ENCODE measurements at places on chromosomes 12 and 14.

GRCh38 chr12:95322326-95322725, 104.7 kb downstream of the VEZT start:
- no peak for DNase-seq

DNA sequence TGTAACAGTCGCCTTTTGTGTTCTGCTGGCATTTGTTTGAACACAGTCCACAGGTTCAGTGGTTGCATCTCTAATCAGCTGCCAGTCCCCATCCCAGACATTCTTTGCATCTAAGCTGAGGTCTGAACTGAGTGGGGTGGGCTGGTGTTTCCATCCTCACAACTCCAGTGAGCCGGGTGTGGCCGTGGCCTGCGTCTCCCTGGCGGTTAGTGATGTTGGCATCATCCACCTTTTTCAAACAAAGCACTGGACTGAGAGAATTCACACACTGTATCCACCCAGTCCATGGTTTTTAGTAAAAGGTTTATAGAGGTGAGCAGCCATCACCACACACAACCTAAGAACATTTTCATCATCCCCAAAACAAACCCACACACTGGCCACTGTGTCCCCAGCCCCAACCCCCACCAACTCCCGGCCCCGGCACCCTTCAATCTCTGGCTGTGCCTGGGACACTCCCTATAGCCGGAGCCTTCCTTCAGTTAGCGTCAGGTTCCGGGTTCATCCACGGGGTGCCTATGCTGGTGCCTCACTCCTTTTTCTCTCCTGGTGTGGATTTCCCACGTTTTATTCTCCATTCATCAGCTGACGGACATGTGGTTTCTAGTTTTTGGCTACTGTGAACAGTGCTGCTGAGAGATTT, 6.5 kb downstream of the DDX51 start:
- DNase-seq: no peak

DNA sequence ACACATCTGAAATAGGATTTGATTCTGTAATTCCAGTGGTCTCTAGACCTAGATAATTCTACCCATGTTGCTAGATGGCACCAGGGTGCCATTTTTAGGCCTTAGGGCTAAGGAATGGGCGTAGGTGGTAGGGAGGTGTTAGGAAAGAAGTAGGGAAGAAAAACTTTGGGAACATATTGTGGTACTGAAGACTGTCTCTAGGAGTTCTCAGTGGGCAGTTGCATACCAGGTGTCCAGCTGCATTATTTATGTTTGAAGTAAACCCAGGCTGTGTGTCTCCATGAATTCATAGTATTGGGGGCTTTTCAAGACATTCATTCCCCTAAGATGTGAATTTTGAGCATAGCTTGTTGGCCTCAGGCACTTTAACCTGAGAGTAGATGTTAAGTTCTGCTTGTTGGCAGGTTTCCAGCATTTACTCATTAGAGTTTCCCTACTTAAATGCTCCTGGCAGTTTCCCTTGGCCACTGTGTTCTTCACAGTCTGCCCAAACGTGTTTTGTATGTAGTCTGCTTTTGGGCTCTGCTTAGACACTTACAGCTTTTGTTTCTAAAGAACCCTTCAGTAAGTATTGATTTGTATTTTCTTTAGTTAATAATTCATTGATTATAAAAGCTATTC, 31.5 kb upstream of the CCT2 start:
- DNase-seq: peak; percentile 25

GRCh38 chr12:50528800-50529199, 24.0 kb downstream of the DIP2B start:
- no peak for DNase-seq

DNA sequence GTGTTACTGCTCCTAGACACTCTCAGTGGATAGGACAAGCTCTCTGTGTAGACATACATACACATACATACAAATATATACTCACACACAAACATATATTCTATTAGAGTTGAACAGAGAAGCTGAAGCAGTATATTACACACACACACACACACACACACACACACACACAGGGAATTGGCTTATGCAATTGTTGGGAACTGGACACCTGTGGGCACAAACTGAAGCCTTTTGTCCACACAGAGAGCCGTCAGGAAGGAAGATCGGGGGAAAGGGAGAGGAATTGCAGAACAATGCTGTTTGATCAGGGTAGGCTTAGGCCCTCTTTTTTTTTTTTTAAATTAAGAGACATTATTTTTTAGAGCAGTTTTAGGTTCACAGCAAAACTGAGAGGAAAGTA, 180.7 kb upstream of the DDHD1 start:
- DNase-seq: no peak

GRCh38 chr12:54439096-54439495, 20.0 kb upstream of the ITGA5 start:
- no peak for DNase-seq

GRCh38 chr12:17372508-17372907, 717.5 kb downstream of the RERGL start:
- no peak for DNase-seq

DNA sequence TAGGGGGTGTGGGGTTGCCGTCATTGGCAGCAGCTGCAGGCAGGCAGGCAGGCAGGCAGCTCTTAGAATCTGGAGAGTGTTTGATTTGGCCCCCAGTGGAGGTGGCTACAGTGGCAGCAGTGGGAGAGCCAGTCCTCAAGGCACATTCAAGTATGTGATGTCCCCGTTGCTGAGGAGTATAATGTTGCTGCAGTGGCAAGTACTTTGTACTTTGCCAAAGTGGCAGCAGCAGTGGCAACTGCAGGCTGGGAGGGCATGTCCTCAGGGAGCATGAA, 147.1 kb downstream of the PAPOLA start:
- no peak for DNase-seq

DNA sequence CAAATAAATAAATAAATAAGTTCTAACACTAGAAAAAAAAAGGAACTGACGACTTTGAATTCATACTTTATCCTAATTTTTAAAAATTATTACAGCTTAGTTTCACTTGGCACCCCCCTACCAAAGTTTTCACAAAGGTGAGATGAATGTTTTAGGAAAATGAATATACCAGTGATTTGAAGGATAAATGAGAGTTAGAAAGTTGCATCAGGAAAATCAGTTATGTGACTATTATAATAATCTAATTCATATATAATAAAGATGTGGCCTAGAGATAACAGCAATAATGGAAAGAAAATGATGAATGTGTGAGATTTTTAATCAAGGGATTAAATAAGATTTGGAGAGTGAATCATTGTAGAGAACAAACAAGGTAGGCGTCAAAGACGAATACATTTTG, 103.0 kb upstream of the RAP1B start:
- DNase-seq: no peak

DNA sequence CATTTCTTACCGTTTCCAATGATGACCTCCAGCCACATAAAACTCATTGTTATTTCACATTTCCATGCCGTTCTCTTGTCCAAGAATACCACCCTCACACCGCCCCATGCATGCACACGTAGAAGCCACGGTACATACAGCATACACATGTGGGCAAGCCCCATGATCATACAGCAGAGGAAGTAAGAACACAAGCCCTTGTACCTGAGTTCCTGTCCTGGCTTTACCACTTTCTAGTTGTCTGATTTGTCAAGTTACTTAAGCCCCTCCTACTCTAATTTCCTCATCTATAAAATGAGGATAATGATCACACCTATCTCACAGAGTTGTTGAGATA, 59.9 kb downstream of the DUSP16 start:
- DNase-seq: no peak

- no peak for DNase-seq
These were observed 105.6 kb downstream of the LLPH start for GRCh38 chr12:66024949-66025348.

- DNase-seq: no peak
These were observed 182.3 kb downstream of the PELI2 start for GRCh38 chr14:56300495-56300894.

DNA sequence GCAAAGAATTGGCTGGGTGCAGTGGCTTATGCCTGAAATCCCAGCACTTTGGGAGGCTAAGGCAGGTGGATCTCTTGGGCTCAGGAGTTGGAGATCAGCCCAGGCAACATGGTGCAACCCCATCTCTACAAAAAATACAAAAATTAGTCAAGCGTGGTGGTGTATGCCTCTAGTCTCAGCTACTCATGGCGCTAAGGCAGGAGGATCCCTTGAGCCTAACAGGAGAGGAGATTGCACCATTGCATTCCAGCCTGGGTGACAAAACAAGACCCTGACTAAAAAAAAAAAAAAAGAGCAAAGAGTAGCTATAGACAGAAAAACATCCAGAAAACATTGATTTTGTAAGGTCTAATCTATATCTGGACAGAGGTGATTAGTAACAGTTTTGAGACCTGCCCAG, 25.0 kb downstream of the KIF21A start:
- DNase-seq: no peak

DNA sequence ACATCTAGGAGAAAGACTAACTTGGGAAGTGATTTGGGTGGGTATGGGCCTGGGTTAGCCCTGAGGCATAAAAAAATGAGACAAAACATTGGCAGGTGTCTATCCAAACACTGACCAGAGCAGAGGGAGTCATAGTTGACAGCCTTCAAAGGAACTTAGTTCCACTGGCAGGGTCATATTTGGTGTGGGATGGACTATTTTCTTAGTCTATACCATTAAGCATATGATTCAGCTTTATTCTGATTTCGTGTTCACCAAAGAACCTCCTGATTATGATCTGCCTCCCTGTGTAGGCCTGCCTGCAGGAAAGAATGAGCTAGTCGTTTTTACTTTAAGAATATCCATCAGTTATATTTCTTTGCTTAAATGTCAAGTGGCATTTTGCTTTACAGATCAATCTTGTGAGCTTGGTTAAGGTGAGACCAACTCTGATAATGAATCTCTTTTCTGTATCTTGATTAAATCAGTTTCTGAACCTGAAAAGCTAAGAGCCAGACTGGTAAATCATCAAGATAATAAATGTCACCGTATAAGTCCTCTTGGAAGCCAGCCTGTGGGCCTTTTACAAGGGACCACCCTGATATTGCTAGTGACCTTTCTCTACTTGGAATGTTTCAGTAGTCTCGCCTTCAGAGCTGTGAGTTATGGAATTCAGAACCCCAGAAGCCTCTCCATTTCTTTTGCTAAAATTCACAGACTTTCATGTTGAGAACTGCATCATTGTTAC, 182.9 kb downstream of the MON2 start:
- DNase-seq: no peak

GRCh38 chr14:85566603-85567002, 36.7 kb downstream of the FLRT2 start:
- no peak for DNase-seq

- no peak for DNase-seq
These were observed 205.8 kb upstream of the EEA1 start for GRCh38 chr12:93134893-93135285.

GRCh38 chr14:53295985-53296582, 143.0 kb upstream of the DDHD1 start:
- no peak for DNase-seq

GRCh38 chr12:587132-588023, 75.9 kb downstream of the NINJ2 start:
- DNase-seq: no peak

DNA sequence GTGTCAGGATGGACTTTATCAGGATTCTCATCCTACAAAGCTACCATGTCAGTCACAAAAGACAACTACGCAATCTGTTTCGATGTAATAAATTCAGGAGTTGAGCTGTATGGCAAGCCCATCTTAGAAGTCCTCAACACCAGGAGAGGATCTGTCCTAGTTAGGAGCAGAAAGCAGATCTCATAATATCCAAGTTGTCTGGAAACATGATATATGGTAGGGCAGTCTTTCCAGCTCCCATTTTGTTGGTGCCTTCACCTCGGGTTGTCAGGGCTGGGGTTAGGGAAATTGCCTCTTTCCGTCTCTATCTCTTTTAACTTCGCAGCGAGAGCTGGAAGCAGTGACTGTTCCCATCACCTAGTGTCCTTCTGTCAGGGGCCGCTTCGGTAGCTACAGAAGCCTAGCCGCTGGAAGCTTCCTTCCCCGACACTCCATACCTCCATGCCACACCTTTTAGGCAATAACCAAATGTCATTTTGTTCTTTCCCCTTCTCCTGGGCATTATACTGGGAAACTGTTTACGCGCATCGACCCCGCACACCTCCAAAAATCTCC, 1.4 kb downstream of the NIN start:
- no peak for DNase-seq

DNA sequence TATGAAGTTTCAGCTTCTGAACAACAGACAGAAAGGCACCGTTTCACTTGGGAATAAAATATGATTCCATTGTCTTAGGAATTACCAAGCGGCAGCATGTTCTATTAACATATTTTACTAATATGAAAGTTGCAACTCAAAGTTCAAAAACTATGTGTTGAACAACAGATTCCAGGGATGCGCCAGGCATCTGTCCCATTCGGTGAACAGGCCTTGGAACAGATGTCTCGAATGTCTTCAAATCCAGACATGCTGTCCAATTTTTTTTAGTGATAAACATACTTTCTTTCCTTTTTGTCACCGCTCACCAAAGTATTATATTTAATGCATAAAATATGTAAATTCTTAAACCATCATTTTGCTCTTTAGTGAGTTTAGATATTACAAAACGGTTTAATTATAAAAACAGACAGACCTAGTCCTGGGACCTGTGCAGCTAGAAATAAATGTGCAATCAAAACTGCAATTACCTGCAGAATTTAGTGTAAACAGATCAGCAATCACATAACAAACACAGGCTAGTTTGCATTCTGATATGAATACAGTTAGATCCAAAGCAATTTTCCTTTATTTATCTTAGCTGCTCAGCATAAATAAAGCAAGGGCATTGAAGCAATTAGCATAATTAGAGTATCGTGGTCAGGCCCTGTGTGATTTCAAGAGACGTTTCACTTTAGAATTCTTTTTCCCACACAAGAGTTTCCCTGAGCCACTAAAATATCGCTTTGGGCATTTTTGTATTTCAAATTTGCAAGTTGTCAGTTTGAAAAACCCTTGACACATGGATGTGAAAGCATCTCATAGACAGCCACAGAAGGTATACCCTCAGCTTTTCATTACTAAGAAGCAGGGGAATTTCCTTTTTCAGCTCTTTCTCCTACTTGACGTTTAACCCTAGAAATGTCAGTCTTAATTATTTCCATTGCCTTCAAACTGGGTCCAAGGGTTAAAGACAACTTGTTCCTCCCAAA, 420.8 kb downstream of the EGLN3 start:
- no peak for DNase-seq

DNA sequence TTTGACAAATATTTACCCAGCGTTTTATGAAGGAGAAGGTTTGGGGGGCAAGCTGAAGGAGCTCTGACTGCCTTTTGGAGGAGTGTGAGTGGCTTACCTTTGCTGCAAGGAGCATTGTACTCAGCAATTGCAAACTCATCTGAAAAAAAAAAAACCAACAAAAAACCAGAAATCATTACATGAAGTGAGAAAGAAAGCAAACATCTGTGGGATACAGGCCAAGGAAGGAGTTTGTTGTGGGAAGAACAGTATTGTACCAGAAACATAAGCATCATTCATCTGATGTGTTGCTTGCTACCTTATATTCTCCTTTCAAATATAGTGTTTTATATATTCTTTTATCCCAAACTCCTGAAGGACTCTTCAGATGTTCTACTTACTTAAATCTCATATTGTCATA, 47.6 kb downstream of the A2M start:
- DNase-seq: no peak

Data from frontal cortex (tissue), 4 donors.